Mesothelial cell of epicardium (in vitro differentiated cells): ENCODE measurements at places on chromosomes 5 and 9. TPM values are rescaled to one million over a fixed set of nuclear protein-coding genes. Genes with fewer than 3 reads are reported as not detected.

DNA sequence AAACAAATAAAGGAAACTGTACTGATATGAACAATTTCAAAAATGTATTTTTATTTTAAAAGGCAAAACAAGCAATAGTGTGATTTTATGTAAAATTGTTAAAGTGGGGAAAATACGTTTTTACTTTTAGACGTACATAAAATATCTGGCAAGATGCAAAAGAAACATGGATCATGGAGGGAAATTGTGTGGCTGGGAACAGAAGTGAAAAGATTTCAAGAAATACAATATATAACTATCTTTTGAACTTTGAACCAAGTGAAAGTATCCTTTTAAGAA lies 1.5 kb upstream of the ZNF367 start:
- H3K4me3 ChIP-seq, result peak overlapping the region; percentile 90
- no peaks in the 10 kb centered on the region for H3K36me3 ChIP-seq
- peak overlapping the region; percentile 96 for H3K27ac ChIP-seq
- H3K27me3 ChIP-seq, result no peaks in the 10 kb centered on the region
- DNase-seq, result no peak

- peaks cover 11% of the 10 kb centered on the region for H3K36me3 ChIP-seq
- H3K4me1 ChIP-seq, result peaks cover 32% of the 10 kb centered on the region
Observed at GRCh38 chr9:88005240-88005639, 30.9 kb upstream of the CDK20 start.

- peaks cover 4% of the 10 kb centered on the region for H3K27me3 ChIP-seq
- DNase-seq, result no peak
- no peak overlapping the region for H3K27ac ChIP-seq
- H3K36me3 ChIP-seq, result no peaks in the 10 kb centered on the region
- H3K4me3 ChIP-seq, result no peak overlapping the region
Observed at GRCh38 chr5:158599157-158599556, 500.6 kb downstream of the EBF1 start.

The SHC3 gene
- total RNA-seq, result 2.1 to 2.9 TPM (median 2.1 TPM) in 3 replicates

GRCh38 chr5:35194635-35195471 lies 35.4 kb downstream of the PRLR start:
- no peak overlapping the region for H3K27ac ChIP-seq
- no peak for DNase-seq
- H3K27me3 ChIP-seq, result no peaks in the 10 kb centered on the region
- H3K4me1 ChIP-seq, result peaks cover 29% of the 10 kb centered on the region
- H3K4me3 ChIP-seq, result no peak overlapping the region

DNA sequence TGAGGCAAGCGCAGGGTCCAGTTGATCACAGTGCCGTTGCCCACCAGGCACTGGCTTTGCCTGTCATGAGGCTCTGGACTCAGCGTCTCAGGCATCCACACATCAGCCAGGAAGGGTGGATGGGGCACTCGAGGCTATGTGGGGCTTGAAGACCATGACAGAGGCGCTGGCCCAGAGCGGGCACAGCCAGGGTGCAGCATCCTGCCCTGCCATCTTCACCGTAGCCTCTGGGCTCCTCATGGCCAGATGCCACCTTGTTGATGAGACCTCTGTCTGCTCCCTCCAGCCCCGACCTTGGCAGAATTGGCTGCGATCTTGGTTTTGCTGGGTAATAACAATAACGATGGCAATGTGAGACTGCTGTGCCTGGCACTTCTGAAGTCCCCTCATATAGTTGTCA lies 404.2 kb upstream of the IRX2 start:
- no peak for DNase-seq
- no peaks in the 10 kb centered on the region for H3K27me3 ChIP-seq
- H3K36me3 ChIP-seq, result no peaks in the 10 kb centered on the region
- H3K4me3 ChIP-seq, result no peak overlapping the region
- no peak overlapping the region for H3K27ac ChIP-seq

DNA sequence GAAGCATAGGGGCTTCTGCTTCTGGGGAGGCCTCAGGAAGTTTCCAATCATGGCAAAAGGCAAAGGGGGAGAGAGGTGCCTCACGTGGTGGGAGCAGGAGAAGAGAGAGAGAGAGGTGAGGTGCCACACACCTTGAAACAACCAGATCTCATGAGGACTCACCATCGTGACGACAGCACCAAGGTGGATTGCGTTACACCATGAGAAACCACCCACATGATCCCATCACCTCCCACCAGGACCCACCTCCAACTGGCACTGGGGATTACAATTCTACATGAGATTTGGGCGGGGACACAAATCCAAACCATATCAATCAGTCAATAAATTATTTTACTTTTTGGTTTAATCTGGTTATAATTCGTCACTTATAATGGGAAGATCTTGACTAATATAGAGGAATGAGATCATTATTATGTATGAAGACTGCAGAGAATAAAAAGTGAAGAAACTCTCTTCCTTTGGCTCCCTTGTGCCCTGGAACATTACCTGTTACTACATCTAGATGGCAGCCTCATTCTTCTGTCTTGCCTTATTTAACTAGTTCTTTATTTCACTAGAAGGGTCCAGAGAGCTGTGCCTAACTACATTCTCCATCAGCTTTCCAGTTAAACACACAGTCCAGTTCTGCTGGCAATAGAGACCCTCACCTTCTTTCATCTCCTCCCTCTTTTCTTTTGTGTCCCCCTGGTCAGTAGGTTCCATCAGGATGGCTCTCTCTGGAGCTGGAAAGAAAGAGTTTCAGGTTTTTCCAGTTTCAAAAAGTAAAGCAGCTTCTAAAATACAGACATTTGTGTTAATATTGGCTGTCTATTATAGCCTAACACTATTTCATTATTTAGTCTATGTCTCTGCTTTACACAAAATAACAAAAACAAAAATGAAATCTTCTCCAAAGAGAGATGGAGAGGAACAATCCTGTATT lies 21.7 kb upstream of the SPINK7 start:
- H3K4me1 ChIP-seq, result peaks cover 4% of the 10 kb centered on the region
- no peak overlapping the region for H3K4me3 ChIP-seq
- no peak overlapping the region for H3K27ac ChIP-seq
- H3K27me3 ChIP-seq, result peaks cover 6% of the 10 kb centered on the region

GRCh38 chr5:154110716-154111115 lies 71.9 kb downstream of the MFAP3 start:
- no peaks in the 10 kb centered on the region for H3K36me3 ChIP-seq
- H3K4me3 ChIP-seq, result no peak overlapping the region
- no peak for DNase-seq
- peaks cover 5% of the 10 kb centered on the region for H3K27me3 ChIP-seq
- no peak overlapping the region for H3K27ac ChIP-seq

DNA sequence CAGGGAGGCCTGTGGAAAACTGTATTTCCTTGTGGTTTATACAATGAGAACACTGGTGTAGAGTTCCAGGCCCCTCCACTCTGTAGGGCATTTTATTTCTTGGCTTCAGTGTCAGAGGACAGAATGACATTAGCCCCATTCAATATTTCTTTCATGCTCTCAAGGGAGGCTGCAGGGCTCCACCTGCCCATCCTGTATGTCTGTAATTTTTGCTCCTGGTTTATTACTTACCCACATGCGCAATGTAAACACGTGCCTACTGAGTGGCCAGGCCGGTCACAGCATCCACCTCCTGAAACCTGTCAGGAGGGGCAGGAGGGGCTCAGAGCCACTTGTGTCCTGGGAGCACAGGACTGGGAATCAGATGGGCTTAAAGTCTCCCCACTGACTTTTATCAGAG lies 82.4 kb downstream of the GADD45G start:
- no peaks in the 10 kb centered on the region for H3K27me3 ChIP-seq
- peaks cover 12% of the 10 kb centered on the region for H3K4me1 ChIP-seq
- no peaks in the 10 kb centered on the region for H3K36me3 ChIP-seq

DNA sequence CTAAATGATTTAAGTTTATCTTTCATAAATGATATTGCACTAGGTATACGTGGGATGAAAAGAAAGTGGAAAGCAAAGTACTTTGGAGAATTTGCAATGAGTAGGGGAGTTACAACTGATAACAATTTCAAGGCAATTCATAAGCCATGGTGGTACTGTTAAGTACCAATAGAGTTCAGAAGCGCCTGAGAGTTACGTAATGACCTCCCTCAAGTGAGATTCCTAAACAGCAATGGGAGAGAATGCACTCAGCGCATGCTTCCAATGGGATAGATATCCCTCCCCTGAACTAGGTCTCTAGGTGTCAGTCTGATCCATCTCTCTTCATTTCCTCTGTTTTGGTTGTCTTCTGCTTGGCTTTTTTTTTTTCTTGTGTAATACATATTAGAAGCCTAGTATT lies 249.3 kb downstream of the NNT start:
- no peaks in the 10 kb centered on the region for H3K36me3 ChIP-seq
- DNase-seq, result no peak
- no peak overlapping the region for H3K27ac ChIP-seq
- no peak overlapping the region for H3K4me3 ChIP-seq
- H3K27me3 ChIP-seq, result peaks cover 11% of the 10 kb centered on the region
- H3K4me1 ChIP-seq, result peaks cover 4% of the 10 kb centered on the region

- peaks cover 5% of the 10 kb centered on the region for H3K27me3 ChIP-seq
- peaks cover 29% of the 10 kb centered on the region for H3K4me1 ChIP-seq
- H3K36me3 ChIP-seq, result peaks cover 3% of the 10 kb centered on the region
- no peak overlapping the region for H3K27ac ChIP-seq
Observed at GRCh38 chr5:3300726-3301125, 294.9 kb upstream of the IRX1 start.

DNA sequence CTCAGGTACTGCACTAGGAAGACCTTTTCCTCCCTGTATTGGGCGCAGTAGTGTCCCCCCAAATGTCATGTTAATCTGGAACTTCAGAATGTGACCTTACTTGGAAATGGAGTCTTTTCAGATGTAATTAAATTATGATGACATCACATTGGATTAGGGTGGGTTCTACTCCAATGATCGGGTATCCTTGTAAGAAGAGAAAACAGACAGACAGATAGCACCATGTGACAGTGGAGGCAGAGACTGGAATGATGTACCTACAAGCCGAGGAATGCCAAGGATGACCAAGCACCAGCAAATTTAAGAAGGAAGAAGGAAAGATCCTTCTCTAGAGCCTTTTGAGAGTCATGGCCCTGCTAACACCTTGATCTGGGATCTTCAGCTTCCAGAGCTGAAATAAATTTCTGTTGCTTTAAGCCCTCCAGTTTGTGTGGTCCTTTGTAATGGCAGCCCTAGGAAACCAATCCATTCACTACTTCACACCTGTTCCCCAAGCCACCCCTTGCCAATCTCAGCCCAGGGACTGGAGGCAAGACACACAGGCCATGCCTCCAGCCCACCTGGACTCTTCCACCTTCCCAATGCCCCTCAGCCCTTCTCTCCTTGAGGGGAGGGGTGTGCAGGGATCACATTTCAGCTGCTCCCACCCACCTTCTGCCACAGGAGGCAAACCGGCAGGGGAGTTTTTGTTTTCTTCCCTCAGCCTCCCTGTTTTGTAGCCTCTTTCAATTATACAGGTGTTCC lies 1.6 kb downstream of the CCNJL start:
- H3K4me1 ChIP-seq, result peaks cover 17% of the 10 kb centered on the region
- H3K27ac ChIP-seq, result no peak overlapping the region
- peaks cover 3% of the 10 kb centered on the region for H3K27me3 ChIP-seq
- peaks cover 3% of the 10 kb centered on the region for H3K36me3 ChIP-seq
- peak overlapping the region; percentile 89 for H3K4me3 ChIP-seq
- DNase-seq, result no peak

The SEC16A gene
- total RNA-seq, result 89.9 to 92.2 TPM (median 90.2 TPM) in 3 replicates

DNA sequence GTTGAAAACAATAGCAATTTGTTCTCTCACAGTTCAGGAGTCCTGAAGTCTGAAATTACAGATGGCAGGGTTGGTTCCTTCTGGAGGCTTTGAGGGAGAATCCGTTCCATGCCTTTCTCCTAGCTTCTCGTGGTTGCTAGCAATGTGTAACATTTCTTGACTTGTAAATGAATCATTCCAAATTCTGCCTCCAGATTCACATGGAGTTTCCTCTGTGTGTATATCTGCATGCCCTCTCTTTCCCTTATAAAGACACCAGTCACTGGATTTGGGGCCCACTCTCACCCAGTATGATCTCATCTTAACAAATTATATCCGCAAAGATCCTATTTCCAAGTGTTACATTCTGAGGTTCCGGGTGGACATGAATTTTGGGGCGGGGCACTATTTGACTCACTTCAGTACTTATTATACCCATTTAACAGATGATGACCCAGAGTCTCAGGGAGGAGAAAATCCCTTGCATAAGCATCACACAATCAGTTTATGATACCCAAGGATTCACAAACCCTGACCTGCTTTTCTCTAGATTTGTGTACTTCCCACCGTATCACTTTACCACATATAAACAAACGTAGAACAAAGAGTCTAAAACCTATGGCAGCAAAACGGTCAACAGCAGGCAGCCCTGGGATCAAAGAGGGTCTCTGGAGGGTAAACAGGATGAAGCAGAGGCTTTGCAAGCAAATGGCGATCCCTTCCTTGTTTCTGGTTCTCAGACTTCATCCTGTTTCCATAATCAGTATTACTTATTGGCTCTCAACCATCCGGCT lies 93.7 kb downstream of the C9orf152 start:
- no peaks in the 10 kb centered on the region for H3K36me3 ChIP-seq
- peak overlapping the region; percentile 40 for H3K27ac ChIP-seq
- H3K4me1 ChIP-seq, result peaks cover 13% of the 10 kb centered on the region
- no peak overlapping the region for H3K4me3 ChIP-seq

- DNase-seq, result no peak
- H3K4me1 ChIP-seq, result peaks cover 11% of the 10 kb centered on the region
- H3K27ac ChIP-seq, result no peak overlapping the region
- H3K27me3 ChIP-seq, result no peaks in the 10 kb centered on the region
Observed at GRCh38 chr9:4066120-4066519, 233.7 kb downstream of the GLIS3 start.

GRCh38 chr9:136769710-136770191 lies 5.4 kb upstream of the LCN15 start:
- no peak overlapping the region for H3K27ac ChIP-seq
- H3K4me1 ChIP-seq, result peaks cover 9% of the 10 kb centered on the region
- no peak for DNase-seq
- peak overlapping the region; percentile 48 for H3K4me3 ChIP-seq
- no peaks in the 10 kb centered on the region for H3K36me3 ChIP-seq

The NR2F1-AS1 gene
- 11.9 to 13.6 TPM (median 13.4 TPM) in 3 replicates for total RNA-seq

- no peak for DNase-seq
- H3K27me3 ChIP-seq, result no peaks in the 10 kb centered on the region
Observed at GRCh38 chr9:131641618-131642495, 96.5 kb downstream of the PRRT1B start.

GRCh38 chr5:112491257-112491656 lies 72.2 kb upstream of the EPB41L4A start:
- no peak overlapping the region for H3K4me3 ChIP-seq
- H3K36me3 ChIP-seq, result peaks cover 3% of the 10 kb centered on the region
- no peaks in the 10 kb centered on the region for H3K27me3 ChIP-seq
- H3K4me1 ChIP-seq, result peaks cover 8% of the 10 kb centered on the region

The ADAMTSL1 gene
- 44.1 to 48.0 TPM (median 45.2 TPM) in 3 replicates for total RNA-seq

DNA sequence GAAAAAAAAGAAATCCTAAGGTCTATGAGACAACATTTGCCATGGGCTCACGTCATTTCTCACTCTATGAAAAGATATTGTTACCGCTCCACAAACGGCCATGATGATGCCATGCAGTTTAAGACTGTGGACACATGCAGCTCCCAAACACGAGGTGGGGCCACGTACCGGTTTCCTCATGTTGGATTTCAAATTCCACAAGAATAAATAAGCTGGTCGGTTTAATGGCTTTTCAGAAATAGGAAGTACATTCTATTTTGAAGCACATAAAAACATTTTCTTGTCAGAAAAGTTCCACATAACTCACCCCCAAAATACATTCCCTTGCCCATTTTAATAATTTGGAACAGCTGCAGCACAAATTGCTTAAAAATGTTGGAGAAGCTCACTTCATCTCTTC lies 130.6 kb downstream of the MYO10 start:
- H3K4me3 ChIP-seq, result no peak overlapping the region
- no peaks in the 10 kb centered on the region for H3K27me3 ChIP-seq
- H3K36me3 ChIP-seq, result no peaks in the 10 kb centered on the region
- no peak overlapping the region for H3K27ac ChIP-seq
